ENCODE measurements at places on chromosomes 1 and 21.

DNA sequence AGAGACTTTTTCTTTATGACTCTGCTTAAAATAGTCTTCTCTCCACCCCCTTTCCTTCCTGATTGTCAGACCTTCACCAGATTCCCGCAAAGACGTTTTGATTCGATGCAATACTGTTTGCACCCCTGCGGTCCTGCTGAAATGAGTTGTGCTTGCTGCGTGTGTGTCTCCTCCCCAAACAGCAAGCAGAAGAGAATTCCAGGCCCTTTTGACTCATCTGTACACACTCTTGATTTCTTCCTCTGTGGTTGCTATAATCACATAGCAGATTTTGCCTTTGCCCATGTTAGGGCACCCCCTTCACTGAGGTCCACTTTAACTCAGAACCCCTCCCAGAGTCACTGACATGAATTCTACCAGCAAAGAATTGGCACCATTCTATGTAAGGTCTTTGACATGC, 136.5 kb downstream of the ZZZ3 start:
- no peak overlapping the region for H3K27ac ChIP-seq
- peaks cover 3% of the 10 kb centered on the region for H3K4me1 ChIP-seq
- no peak for DNase-seq
- H3K27me3 ChIP-seq, result no peaks in the 10 kb centered on the region
- no peak overlapping the region for H3K4me3 ChIP-seq
- no peaks in the 10 kb centered on the region for H3K36me3 ChIP-seq

- H3K4me1 ChIP-seq, result no peaks in the 10 kb centered on the region
- H3K27me3 ChIP-seq, result no peaks in the 10 kb centered on the region
- no peak overlapping the region for H3K27ac ChIP-seq
- no peak for DNase-seq
- no peak overlapping the region for H3K4me3 ChIP-seq
These were observed 34.9 kb upstream of the ZNF362 start for GRCh38 chr1:33221385-33221758.

DNA sequence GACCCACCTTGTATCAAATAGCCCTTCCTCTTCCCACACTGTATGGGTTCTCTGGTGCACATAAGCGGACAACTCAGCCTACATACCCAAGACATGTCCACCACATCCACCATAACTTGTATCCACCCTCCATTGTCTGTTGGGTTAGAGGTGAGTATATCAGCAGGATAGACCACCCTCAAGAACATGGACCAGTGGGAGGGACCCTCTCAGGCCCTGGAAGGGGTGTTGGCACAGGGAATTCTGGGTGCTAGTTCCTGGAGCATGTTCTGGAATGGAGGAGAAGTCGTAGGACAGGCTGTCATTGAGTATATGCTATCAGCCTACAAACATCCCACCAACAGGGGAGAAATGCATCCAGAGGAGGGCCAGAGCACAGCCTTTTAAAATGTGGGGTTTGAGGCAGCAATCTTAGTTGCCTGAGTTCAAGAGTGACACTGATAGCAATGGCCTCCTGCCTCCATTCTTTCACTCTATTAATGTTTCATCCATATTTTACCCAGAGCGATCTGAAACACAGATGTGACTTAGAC, 7.5 kb downstream of the CD55 start:
- no peaks in the 10 kb centered on the region for H3K27me3 ChIP-seq
- peaks cover 4% of the 10 kb centered on the region for H3K4me1 ChIP-seq
- H3K27ac ChIP-seq, result no peak overlapping the region
- H3K36me3 ChIP-seq, result peaks cover 98% of the 10 kb centered on the region
- H3K4me3 ChIP-seq, result no peak overlapping the region

DNA sequence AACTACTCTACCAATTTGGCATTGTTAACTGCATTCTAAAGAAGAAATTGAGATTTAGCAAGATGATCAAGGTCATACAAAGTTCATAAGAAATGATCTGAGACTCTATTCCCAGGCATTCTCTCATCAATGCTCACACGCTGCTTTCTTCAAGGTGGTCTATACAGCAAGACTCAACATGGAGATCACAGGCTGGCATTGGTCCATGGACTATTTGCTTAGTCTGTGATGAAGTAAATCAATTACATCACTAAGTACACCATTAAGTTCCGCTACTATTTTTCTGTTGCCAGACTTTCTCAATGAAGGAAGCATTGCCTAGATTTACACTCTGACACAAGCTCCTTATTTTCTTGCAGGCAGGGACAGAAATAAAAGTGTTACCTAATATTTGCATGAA, 51.9 kb upstream of the CYP2J2 start:
- no peak overlapping the region for H3K4me3 ChIP-seq
- no peaks in the 10 kb centered on the region for H3K4me1 ChIP-seq
- H3K36me3 ChIP-seq, result no peaks in the 10 kb centered on the region
- no peak for DNase-seq
- H3K27ac ChIP-seq, result no peak overlapping the region
- H3K27me3 ChIP-seq, result no peaks in the 10 kb centered on the region

DNA sequence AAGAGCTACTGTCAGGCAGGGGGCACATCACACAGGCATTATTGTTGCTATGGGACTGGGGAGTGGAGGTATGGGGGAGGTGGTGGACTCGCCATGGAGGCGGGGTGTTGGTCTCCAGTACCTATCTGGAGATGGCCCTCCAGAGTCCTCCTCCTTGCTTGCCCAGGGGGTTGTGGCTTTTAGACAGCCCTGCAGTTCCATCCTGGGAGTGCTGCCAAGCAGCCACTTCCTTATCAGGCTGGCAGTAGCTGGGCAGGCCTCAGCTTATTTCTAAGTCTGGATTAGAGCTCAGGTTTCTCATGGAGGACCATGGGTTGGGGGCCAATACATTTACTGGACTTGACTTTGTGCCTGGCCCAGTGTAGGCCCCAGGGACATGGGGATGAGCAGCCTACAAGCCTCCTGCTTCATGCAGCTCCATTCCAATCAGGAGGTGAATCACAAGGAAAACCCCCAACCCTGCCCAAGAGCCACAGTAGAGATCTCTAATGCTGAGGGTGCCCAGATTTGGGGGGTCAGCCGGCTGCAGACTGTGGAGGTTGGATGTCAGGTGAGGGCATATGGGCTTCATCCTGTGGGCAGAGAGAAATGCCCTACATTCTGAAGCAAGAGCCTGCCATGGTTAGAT, 210.7 kb upstream of the EDN2 start:
- H3K4me3 ChIP-seq, result no peak overlapping the region
- H3K36me3 ChIP-seq, result no peaks in the 10 kb centered on the region
- DNase-seq, result no peak
- no peak overlapping the region for H3K27ac ChIP-seq

GRCh38 chr1:88150330-88150729, 533.7 kb upstream of the PKN2 start:
- H3K4me1 ChIP-seq, result no peaks in the 10 kb centered on the region
- H3K4me3 ChIP-seq, result no peak overlapping the region
- H3K27me3 ChIP-seq, result no peaks in the 10 kb centered on the region
- no peak for DNase-seq
- H3K36me3 ChIP-seq, result no peaks in the 10 kb centered on the region

GRCh38 chr1:116971965-116972673, 29.4 kb upstream of the CD101 start:
- DNase-seq, result no peak
- H3K4me1 ChIP-seq, result no peaks in the 10 kb centered on the region
- H3K27me3 ChIP-seq, result no peaks in the 10 kb centered on the region
- H3K27ac ChIP-seq, result no peak overlapping the region
- H3K36me3 ChIP-seq, result no peaks in the 10 kb centered on the region
- H3K4me3 ChIP-seq, result no peak overlapping the region

DNA sequence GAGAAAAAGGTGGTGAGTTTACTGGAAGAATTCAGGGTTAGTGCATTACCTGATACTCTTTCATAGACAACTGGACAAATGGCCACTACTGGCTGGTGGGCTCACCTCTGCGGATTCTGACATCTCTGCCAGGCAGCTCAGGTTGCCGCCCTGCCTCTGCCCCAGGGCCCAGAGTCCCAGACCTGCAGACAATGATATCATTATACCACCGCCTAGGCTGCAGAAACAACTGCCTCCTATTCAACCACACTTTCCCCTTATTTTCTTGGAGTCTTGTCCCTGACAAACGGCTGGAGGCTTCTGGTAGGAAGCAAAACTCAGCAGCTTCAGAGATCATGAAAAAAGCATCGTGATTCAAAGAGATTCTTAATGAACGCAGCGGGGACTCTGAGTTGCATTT, 37.0 kb downstream of the IRF2BP2 start:
- no peak for DNase-seq
- no peaks in the 10 kb centered on the region for H3K36me3 ChIP-seq
- H3K27me3 ChIP-seq, result no peaks in the 10 kb centered on the region
- H3K4me3 ChIP-seq, result no peak overlapping the region

DNA sequence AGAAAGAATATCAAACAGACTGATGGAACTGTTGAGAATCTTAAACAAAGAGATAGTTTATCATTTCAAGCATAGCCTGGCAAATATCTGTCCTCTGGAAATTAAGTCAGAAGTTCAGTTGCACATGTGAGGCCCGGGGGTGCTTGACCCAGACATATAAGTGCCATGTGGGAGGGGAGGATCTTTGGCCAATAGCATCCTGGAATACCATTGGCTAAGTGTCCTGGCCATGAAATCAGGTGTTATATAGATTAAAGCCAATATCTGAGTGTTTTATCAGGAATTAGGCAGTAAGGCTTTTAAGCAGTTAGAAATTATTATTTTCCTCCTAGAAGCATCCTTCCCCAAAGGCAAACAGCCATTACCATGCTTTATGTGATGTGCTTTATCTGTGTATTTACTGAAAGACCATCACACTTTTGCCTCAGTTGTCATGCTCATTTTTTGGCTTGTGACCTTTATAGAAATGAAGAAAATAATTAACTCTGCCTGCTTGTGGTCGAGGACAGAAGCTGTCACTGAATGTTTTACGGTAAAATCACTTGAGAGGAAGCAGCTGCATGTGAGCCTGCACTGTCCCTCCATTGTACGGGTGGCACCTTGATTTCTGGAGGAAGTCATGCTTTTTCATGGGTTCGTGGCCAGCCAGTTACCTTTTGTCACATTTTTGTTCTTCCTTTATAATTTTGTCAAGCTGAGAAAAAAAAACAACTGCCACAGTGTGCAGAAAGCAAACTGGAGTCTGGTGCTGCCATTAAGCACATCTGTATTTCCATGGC, 259.9 kb upstream of the FMN2 start:
- no peaks in the 10 kb centered on the region for H3K36me3 ChIP-seq
- no peak for DNase-seq
- no peaks in the 10 kb centered on the region for H3K4me1 ChIP-seq
- no peak overlapping the region for H3K27ac ChIP-seq

- no peak overlapping the region for H3K27ac ChIP-seq
- no peaks in the 10 kb centered on the region for H3K4me1 ChIP-seq
- no peak overlapping the region for H3K4me3 ChIP-seq
- DNase-seq, result no peak
These were observed 5.4 kb downstream of the TFF3 start for GRCh38 chr21:42309753-42310213.

All from gastrocnemius medialis (tissue), 4 donors.